ENCODE measurements at places on chromosomes 11 and 22. TPM values are rescaled to one million over a fixed set of nuclear protein-coding genes. Genes with fewer than 3 reads are reported as not detected.

Gene CD59
- polyA plus RNA-seq: 166 TPM

Gene SCGB2A2
- polyA plus RNA-seq: not detected

Gene OR52I1
- not detected for polyA plus RNA-seq

Gene BTG4
- not detected for polyA plus RNA-seq

Gene AGBL2
- polyA plus RNA-seq: not detected

Gene CARD18
- polyA plus RNA-seq: 0.23 TPM

Gene GRM5
- polyA plus RNA-seq: not detected

Gene CLMP
- polyA plus RNA-seq: 13.5 TPM

Gene OR51E2
- polyA plus RNA-seq: not detected

Gene TRIM49
- polyA plus RNA-seq: not detected

Gene ADAMTS15
- 4.3 TPM for polyA plus RNA-seq

Gene C11orf86
- polyA plus RNA-seq: 2.9 TPM

Gene DYNC2H1
- 8.6 TPM for polyA plus RNA-seq

DNA sequence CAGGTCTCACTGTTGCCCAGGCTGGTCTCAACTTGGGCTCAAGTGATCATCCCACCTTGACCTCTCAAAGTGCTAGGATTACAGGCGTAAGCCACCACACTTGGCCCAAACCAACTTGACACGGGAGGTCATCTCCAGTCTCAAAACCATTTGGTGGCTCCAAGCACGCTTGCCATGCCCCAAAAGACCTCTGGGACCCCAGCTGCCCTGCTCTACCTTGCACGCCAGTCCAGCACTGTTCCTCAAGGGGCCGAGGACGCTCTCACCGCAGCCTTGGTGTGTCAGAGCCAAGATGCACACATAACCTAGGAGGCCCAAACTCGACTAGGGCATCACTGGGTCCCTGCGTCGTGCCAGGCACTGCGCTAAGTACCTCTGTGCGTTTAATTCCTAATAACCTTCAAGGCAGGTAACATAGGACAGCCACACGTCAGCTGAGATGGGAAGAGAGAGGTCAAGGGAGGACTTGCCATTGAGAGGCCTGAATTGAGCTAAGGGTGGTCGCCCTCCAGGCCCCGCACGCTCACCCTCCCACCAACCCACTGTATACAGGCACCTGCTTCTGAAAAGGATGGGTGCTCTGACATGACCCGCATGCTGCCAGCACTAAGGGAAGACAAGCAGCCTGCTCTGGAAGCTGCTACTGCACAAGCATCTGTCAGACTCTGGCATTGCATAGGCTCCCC is 4.6 kb upstream of the GAS2L1 start:
- no peak for DNase-seq

GRCh38 chr11:35990816-35991215 is 47.0 kb downstream of the LDLRAD3 start:
- DNase-seq: no peak

DNA sequence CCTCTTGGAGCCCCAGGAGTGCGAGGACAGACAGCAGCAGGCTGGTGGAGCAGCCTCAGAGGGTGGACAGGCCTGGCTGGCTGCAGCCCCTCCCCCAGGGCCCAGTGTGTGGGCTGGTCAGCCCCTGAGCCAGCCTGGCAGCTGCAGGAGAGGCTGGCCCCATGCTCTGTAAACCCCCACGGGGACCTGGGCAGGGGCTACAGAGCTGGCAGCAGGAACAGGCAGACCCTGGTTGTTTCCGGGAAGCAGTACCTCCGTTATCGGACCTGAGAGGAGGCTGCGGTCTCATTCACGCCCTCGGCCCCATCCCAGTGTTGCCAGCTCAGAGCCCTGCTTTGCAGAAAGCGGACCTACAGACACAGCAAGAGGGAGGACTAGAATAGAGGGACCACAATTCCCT is 38.5 kb upstream of the COMT start:
- no peak for DNase-seq

GRCh38 chr11:66443602-66444001 is 5.0 kb upstream of the MRPL11 start:
- no peak for DNase-seq

DNA sequence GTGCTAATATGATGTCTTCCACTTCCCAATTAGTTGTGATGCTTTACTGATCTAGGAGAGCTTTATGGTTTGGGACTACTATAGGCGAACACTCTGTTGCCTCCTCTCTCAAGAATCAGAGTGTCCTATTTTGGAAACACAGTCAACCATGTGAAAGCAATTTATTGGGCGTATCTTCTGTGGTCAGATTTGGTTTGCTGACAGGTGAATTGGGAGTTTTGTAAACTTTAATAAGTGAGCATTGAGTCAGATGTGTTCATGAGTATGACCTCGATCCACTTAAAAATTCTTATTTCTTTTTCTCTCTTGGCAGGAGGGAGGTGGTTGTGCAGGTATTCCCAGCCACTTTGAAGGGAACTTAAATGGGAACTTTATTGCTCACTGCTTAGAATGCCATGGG is 4.4 kb downstream of the CAT start:
- DNase-seq: no peak

- DNase-seq: no peak
These were observed 197.5 kb downstream of the MSANTD4 start for GRCh38 chr11:105824457-105825013.

- DNase-seq: peak; percentile 73
These were observed 395.7 kb downstream of the MN1 start for GRCh38 chr22:27405672-27406388.

DNA sequence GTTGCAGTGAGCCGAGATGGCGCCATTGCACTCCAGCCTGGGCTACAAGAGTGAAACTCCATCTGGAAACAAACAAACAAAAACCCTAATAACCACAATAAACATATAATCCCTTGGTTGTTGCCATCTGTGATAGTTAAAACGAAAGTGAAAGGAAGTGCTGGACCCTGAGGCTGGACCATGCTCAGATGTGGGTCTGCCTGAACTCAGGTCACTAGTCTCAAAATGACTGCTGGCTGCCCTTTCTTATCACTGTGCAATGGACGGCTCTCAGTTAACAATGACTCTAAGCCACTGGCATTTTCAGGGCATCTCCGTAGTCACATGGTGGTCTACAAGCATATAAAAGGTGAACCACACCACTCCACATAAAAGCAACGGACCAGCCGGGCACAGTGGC is 48.2 kb upstream of the FTH1 start:
- no peak for DNase-seq

- DNase-seq: peak; percentile 80
These were observed 4.6 kb upstream of the CDC42BPG start for GRCh38 chr11:64848826-64849597.

- no peak for DNase-seq
These were observed 736.6 kb downstream of the TBC1D22A start for GRCh38 chr22:47498969-47499495.

- peak; percentile 73 for DNase-seq
These were observed 3.9 kb downstream of the MAML2 start for GRCh38 chr11:96338910-96339705.

DNA sequence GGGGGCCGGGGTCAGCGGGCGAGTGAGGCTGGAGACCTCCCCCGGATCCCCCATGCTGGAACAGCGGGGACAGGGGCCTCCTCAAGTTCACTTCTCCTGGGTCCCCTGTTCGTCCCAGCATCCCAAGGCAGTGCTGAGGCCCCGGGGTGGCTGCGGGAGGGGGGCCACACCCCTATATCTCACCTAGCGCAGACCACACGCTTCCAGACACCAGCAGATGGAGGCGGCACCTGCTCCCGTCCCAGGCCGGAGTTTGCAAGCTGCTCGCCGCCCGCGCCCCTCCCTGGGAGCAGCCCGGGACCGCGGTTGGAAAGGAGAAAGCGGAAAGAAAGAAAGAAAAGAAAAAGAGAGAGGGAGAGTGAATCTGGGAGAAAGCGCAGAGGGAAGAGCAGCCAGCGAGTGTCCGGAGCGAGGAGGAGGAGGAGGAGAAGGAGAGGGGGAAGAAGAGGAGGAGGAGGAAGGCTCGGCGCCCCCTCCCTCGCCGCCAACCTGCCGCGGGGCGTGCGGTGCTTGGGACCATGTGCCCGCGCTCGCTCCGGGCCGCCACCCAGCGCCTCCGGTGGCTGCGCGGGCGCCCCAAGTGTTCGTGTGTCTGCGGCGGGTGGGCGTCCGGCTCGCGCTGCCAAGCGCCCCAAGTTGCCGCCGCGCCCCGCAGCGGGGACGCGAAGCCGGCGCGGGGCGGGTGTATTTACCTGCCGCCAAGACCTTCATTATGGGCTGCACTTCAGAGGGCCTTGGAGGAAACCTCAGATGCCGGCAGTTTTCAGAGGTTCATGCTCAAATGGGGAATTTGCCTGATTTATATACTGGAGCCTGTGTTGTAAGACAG is at the start of gene LIF:
Gene LIF, minus strand, starts transcription at position 775 of the 829 bp plus-strand sequence. Its CDS starts 64 bp downstream, at position 711.
- peak; percentile 76 for DNase-seq

DNA sequence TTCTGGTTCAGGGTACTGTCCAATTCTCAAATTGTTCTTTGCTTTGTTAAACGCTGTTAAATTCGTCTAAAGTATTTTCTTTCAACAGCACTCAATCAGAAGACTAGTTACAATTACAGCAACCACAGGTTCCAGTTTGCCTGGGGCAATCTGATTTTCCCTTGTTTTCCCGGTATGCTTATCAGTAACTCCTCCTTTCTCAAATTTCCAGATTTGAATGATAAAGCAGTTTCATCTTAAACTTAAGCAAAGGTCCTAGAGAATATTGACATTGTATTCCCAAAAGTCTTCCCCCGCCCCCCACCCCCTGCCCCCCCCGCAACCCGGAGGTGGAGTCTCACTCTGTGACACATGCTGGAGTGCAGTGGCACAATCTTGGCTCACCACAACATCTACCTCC is 10.5 kb upstream of the USP28 start:
- no peak for DNase-seq

DNA sequence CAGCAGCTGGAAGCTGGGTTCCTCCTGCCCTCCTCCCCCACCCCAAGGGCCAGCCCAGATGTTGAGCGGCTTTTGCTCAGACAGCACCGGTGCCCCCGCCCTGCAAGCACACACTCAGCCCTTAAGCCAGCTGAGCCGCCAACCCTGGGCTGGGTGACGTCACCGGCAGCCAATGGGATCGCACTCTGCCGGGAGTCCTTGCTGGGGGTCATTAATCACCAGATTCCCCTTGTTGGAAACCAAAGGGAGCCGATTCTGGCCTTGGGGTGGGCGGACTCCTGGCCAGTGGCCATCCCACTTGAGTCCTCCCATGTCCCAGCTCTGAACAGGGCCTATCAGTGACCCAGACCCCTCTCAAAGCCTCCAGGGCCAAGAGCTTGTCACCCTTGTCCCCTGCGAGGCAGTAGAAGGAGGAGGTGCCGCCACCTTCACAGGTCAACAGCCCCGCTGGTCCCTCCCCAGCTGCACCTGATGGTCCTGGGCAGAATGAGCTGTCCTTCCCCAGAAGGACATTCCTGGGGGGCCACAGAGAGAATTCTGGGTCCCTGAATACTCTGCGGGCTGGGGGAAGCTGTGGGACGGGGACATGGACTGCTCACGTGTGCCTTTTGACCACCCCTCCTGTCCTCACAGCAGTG is 7.4 kb downstream of the DUSP8 start:
- DNase-seq: no peak

GRCh38 chr11:104370478-104370877 is 206.5 kb upstream of the PDGFD start:
- DNase-seq: no peak

DNA sequence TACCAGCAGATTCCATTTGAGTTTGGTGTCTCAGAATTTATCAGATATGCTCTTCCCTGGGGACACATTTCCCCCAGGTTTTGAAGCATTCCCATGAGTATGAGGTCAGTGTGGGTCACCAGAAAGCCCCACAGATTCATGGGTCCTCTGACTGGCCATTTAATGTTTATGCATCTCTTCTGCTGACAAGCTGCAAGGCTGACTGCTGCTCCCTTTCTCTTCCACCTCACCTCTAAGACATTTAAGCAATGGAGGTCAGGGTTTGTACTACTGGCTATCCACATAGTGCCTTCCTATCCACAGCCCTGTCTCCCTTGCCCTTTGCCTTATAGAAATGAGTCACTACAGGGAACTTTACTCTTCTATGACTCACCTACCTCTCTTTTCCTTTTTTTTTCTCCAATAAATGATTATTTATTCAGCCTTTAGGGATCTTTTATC is 106.0 kb upstream of the TIMP3 start:
- peak; percentile 21 for DNase-seq

DNA sequence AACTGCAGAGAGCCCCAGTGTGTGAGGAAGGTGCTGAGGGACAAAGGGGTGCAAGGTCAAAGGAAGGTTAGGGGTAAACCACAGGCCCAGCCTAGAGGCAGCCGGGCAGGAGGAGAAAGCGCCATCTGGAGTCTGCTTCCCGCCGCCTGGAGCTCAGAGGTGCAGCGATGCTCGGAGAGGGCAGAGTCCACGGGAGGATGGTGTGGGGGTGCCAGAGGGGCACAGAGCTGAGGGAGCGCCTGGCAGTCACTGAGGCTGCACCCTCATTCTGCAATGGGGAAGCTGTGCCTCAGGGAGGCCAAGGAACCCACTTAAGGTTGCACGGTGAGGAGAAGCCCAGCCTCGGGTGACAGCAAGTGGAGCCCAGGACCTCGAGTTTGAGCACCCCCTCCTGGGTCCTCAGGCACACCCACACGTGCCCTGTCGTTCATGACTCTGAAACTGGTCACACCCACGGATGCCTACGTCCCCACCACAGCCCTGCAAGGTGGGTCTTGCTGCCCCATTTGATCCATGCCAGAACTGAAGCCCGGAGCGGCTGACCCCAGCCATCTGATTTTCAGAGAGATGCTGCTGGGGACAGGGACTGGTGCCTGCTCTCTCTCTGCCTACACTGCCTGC is 1.6 kb downstream of the IL2RB start:
- no peak for DNase-seq

- no peak for DNase-seq
These were observed 10.8 kb downstream of the TTLL8 start for GRCh38 chr22:50047346-50047745.

GRCh38 chr11:111428113-111428876 is 49.2 kb upstream of the POU2AF1 start:
- DNase-seq: no peak

GRCh38 chr22:46582281-46582933 is 37.8 kb upstream of the GRAMD4 start:
- DNase-seq: peak; percentile 77

GRCh38 chr11:10114593-10115404 is 179.2 kb downstream of the SBF2 start:
- no peak for DNase-seq

- DNase-seq: no peak
These were observed 557.3 kb upstream of the ANO5 start for GRCh38 chr11:21635394-21636145.

GRCh38 chr11:8020244-8020597 is 33.1 kb downstream of the EIF3F start:
- no peak for DNase-seq

DNA sequence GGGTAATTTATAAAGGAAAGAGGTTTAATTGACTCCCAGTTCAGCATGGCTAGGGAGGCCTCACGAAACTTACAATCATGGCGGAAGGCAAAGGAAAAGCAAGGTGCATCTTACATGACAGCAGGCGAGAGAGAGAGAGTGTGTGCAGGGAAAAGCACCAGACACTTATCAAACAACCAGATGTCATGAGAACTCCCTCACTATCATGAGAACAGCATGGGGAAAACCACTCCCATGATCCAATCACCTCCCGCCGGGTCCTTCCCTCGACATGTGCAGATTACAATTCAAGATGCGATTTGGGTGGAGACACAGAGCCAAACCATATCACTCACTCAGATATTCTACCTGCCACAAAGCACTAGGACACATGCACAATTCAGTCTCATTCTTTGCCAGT is 48.1 kb upstream of the HMGXB4 start:
- DNase-seq: no peak

- DNase-seq: no peak
These were observed 147.5 kb downstream of the LDLRAD3 start for GRCh38 chr11:36091256-36091811.

GRCh38 chr11:111367411-111368284 is 11.4 kb downstream of the POU2AF1 start:
- DNase-seq: no peak

GRCh38 chr11:85313741-85314140 is 313.4 kb downstream of the DLG2 start:
- DNase-seq: no peak

GRCh38 chr11:32213223-32213622 is 122.3 kb downstream of the RCN1 start:
- DNase-seq: peak; percentile 22

All from stomach (tissue), 19 donors.